CD8-positive, alpha-beta T cell (primary cell): ENCODE measurements at places on chromosomes 1 and 21.

- no peak for DNase-seq
These were observed 7.8 kb downstream of the PSMB2 start for GRCh38 chr1:35633547-35633946.

GRCh38 chr1:234578735-234579134 lies 31.2 kb downstream of the IRF2BP2 start:
- DNase-seq: no peak

DNA sequence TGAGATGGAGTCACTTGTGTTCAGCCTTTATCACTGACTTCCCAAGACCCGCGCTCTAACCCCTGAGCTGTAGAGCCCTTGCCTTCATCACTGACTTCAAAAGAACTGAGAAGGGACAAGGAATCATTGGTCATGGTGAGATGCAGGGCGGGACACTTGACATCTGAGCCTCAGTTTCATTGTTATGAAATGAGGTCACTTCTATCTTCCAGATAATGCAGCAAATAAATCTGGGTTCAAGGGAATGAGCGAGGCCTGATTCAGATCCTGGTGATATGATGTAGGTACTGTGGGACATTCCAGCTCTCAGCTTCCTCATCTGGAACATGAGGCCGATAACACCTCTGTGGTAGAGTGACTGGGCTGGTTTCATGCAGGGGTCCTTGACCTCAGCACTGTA lies 13.8 kb downstream of the KAZN start:
- no peak for DNase-seq

- peak; percentile 59 for DNase-seq
These were observed 32.3 kb upstream of the ID3 start for GRCh38 chr1:23591460-23592208.

DNA sequence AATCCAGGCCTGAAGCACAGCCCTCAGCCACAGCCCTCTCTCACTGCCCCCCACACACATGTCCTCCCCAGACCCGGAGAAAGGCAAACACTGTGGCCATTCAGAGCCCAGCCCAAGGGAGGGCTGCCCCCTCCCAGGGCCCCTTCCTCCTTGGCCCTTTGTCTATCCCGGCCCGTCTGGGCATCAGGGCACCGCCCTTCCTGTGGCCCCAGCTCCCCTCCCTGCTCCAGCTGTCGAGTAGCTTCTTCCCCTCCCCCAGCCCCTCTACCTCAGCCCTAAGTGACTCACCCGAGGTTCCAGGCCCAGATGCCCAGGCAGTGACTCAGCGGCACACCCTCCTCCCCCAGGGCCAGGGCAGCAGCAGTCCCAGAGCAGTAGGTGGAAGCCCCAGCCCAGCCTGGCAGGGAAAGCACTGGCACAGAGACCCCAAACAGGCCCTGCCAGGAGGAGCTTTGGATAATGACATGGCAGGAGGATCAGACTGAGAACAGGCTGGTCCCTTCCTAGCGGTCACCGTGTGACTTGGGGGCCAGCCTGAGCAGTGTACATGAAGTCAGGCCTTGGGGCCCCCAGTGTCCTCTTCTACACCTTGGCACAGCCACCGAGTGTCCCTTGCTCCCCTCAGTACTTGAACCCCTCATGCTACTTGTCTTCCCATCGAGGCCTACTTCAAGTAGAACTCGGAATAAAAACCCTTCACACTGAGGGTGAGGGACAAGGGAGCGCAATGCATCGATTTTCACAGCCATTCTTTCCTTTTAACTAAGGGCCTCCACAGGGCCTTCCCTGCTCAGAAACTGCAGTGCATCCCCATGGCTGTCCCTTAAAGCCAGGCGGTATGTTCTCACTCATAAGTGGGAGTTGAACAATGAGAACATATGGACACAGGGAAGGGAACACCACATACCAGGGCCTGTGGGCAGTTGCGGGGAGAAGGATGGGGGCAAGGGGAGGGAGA lies 1.0 kb upstream of the S100A2 start:
- DNase-seq: peak; percentile 84

GRCh38 chr1:109252893-109253802 lies 3.8 kb downstream of the CELSR2 start:
- DNase-seq: no peak

- no peak for DNase-seq
These were observed 867 bp upstream of the TIMM17A start for GRCh38 chr1:201954263-201955008.

DNA sequence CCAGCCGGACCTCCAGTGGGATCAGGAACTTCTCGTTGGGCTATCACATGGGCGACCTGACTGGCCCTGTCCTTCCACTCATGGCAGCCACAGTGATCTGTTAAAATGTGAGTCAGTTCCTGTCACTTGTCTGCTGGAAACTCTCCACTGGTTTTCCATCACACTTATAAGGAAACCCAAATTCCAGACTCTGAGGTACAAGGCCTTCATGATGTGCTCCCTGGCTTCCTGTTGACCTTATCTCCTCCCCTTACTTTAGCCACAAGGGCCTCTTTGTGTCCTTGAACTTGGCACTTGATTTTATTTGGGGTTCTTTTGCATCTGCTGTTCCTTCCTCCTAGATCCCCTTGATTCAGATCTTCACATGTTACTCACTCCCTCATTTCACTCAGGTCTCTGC lies 96.8 kb downstream of the TENT5C start:
- no peak for DNase-seq
